ENCODE measurements at places on chromosomes 12 and 14.
A peak's percentile ranks its signal among the peaks of the same experiment; 100 is the strongest.

DNA sequence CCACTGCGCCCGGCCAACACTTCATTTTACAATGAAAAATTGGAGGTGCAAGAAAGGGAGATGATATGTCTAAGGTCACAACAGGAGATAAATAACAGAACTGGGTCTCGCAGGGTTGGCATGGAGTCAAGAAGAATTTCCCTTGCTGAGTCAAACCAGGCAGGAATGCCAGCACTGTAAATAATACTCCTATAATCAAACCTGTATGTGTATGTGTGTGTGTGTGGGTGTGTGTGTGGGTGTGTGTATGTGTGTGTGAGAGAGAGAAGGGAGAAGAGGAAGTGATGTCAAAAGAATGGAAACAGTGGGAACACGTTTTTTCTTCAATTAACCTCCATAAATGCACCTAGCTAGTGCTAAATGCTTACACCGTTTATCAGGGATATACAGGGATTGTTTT, 70.4 kb downstream of the TMEM116 start:
- DNase-seq, result peak; percentile 79

- DNase-seq, result no peak
Measured at GRCh38 chr12:1890810-1891209, 27.6 kb downstream of the CACNA2D4 start.

GRCh38 chr14:100698666-100699448, 27.8 kb upstream of the DLK1 start:
- DNase-seq, result no peak

DNA sequence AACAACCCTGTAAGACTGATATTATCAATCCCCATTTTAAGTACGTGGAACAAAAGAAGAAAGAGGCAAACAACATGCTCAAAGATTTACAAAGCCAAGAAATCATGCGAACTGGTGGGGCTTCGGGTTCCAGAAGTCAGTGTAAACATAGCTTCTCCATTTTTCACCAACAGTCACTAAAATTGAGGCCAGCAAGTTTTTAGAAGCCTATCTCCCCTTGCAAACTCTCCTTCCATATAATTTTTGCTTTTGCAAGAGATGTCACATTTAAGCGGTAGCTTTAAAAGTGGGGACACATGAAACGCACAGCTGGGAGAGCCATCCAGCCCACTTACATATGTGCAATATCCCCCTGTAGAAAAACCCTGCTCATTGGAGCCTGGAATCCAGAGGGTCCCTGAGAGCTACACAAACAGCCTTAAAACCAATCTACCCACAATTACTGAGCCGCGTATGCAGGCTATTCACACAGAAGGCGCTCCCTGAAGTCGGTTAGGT, 797 bp downstream of the SLC11A2 start:
- peak; percentile 31 for DNase-seq

- peak; percentile 70 for DNase-seq
Measured at GRCh38 chr12:120534703-120535655, 823 bp downstream of the RNF10 start.

DNA sequence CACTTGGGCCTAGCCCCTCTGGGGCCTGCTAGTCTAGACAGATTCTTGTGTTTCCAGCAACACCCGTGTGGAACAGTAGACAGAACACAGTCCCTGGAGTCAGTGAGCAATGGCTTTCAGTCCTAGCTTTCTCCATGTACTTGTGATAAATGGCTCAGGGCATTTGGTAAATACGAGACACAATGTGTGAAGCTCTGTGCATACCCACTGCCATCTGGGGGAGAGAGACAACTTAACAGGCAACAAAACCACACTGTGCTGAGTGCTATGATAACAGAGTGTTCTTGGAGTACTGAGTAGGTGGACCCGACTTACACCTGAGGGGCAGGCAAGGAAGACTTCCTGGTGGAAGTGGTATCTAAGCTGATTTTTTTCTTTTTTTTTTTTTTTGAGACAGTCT, 86.3 kb upstream of the TBX3 start:
- no peak for DNase-seq

DNA sequence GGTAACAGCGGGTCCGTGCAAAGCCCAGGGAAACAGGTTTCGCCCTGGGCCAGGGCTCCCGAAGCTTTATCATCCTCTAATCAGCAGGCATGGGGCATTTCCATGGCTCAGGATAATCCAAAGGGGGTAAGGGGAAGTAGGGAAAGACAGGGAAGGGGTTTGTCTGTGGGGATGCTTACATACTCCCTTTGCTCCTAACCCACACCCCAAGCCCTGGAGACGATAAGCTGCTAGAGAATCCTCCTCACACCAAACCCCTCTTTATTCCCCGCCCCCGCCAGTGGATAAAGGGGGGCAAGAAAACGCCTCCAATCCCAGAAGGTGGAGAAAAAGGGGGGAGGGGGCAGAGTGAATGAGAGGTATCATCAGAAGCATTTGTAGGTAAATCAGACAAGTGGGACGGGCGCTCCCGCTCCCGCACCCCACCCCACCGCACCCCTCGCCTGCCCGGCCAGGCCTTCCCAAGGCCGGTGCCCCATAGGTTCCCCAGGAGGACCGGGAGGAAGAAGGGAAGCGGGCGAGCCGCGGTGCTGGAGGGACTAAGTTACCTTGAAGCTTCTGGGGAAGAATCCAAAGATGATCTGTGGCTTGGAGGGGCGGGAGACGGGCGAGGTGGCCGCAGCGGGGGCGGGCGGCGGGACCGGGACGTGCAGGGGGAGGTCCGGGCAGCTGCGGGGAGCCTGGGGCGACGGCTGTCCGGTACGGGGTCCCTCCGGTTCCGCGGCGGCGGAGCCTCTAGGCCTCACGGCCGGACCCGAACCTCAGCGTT, 762 bp downstream of the PPP2R5E start:
- DNase-seq, result no peak

All from fibroblast of pulmonary artery (primary cell).